Esophagus muscularis mucosa (tissue), 4 donors: ENCODE measurements at places on chromosomes 1 and 21.

DNA sequence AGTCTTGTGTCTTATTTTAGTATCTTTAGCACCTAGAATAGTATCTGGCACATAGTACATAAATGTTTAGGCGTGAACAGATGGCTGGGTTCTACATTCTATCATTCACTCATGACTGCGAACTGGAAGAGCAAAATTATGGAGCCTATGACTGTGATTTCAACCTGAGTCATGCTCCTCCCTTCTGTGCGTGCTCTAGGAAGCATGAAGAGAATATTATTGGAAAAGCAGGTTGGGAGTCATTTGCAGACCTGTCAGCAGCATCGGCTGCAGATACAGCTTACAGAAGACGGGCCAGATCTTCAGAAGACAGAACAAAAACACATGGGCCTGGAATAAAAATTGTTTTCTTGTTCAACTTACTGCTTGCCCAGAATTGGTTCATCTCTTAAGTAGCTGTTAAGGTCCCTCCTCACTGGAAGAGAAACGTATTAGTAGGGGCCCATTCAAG is 344.0 kb upstream of the USP24 start:
- DNase-seq = no peak

GRCh38 chr1:152646656-152647055 is 16.5 kb upstream of the LCE2D start:
- no peak for DNase-seq

GRCh38 chr1:116832932-116833578 is 76.7 kb upstream of the PTGFRN start:
- DNase-seq = no peak

- no peak for DNase-seq
Observed at GRCh38 chr21:17119466-17120297, 393.2 kb upstream of the CXADR start.

DNA sequence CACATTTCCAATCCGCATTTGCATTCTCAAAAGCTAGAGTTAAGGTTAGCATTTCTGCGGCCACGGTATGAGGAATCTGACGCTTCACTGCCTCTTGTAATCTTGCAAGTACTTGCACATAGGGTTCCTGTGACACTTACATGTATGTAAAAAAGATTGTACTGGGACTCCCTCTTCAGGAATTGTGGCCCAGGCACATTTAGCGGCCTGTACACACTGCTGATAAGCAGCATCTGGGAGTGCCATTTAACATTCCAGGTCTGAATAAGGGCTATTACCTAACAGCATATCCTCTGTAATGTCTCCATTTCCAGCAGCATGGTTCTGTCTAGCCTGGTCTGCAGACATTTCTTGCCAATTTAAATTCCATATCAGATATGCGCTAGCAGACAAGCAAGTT is 75.7 kb downstream of the AXDND1 start:
- DNase-seq = no peak

DNA sequence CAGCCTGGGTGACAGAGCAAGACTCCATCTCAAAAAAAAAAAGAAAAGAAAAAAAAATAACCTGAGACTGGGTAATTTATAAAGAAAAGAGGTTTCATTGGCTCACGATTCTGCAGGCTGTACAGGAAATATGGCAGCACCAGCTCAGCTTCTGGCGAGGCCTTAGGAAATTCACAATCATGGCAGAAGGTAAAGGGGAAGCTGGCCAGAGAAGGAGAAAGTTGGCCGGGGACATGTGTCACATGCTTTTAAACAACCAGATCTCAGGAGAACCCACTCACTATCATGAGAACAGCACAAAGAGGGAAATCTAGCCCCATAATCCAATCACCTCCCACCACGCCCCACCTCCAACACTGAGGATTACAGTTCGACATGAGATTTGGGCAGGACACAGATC is 125.3 kb downstream of the DISP1 start:
- no peak for DNase-seq

DNA sequence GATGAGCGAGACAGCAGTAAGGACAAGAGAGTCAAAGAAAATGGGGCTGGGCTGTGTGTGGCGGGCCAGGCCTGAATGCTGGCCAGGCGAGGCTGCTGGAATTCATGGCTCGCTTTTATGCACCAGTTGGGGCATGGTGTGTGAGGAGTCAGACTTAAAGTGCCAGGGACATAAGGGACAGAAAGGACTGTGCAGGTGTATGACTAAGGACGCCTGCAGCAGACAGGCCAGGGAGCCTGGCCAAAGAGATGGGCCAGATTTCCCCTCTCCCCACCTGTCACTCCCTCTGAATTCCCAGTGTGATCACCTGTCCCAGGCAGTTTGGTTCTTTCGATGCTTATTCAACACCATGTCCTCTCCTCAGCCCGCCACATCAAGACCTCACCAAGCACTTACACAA is 16.9 kb upstream of the SMIM12 start:
- no peak for DNase-seq

- no peak for DNase-seq
Observed at GRCh38 chr1:35845766-35846165, 37.2 kb upstream of the AGO1 start.

DNA sequence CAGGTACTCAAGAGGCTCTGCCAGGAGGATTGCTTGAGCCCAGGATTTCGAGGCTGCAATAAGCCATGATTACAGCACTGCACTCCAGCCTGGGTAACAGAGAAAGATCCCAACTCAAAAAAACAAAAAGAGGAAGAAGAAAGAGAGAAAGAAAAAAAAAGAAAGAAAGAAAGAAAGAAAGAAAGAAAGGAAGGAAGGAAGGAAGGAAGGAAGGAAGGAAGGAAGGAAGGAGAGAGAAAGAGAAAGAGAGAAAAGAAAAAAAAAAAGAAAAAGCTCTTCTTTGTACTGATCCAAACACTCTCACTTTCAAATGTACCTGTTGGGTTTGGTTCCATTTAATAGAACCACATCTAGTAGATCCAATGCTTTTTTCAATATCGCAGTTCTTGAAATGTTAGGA is 11.8 kb downstream of the BATF3 start:
- DNase-seq = no peak

GRCh38 chr1:155175927-155176371 is 2.3 kb downstream of the TRIM46 start:
- no peak for DNase-seq

DNA sequence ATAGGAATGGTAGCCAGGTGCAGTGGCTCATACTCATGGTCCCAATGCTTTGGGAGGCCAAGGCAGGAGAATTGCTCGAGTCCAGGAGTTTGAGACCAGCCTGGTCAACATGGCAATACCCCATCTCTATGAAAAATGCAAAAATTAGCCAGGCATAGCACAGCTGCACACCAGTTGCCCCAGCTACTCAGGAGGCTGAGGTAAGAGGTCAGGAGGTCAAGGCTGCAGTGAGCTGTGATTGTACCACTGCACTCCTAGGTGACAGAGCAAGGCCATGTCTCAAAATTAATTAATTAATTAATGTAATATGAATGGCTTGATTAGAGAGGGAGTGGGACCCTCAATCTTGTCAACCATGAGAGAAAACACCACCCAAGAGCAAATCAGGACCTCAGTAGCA is 198.7 kb upstream of the DUSP10 start:
- DNase-seq = no peak

- no peak for DNase-seq
Observed at GRCh38 chr1:35691080-35691479, 27.6 kb downstream of the C1orf216 start.

GRCh38 chr1:33792216-33792615 is 71.7 kb upstream of the HMGB4 start:
- no peak for DNase-seq

DNA sequence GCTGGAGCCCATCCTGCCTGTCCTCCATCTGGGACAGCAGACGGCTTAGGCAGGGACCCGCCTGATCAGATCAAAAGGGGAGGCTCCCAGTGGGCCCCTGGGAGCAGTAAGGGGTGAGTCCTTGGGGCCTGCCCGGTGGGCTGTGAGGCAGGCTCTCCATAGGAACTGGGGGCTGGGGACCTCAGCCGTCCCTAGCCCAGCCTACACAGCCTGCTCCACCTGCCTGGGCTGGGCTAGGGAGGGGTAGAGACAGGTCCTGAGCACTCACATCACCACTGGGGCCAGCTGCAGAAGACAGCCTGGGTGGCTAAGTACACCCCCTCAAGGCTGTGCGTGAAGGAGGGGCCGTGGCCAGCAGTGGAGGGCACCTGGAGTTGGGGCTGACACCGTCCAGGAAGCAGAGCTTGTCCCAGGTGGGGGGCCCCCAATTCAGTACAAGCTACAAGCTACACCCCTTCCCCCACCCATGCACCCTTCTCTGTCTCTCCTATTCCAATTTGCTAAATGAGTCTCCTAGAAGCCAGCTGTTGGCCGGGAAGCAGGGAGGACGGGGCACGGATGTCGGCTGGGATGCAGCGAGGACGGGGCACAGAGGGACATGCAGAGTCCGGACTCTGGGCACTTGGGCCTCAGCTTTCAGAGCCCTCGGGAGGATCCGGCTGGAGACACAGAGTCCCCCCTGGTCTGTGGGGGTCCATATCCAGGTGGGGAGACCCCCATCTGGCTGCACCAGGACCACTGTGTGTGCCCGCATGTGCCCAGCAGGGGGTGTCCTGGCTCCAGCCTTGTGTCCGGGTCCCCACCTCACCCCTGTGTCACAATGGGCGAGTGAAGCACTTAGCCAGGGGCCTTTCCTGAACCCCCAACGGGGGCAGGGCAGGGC is 1.7 kb downstream of the ISG15 start:
- DNase-seq = no peak

DNA sequence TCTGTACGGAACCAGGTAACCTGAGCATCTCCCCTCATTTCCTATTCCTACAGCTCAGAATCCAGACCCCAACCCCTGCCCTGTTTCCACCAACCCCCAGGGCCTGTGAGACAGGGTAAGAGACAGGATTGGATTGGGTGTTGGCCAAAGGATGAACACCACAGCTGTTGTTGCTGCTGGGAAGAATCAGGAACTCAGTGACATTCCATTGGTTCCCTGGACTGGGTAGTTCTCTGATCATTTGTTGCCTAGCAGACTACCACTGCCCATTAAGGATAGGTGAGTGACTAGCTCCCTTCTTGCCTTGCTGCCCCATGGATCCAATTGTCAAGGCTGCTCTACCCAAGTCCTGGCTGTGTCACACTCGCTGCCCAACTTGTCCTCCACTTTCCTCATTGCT is 10.0 kb downstream of the NCSTN start:
- DNase-seq = no peak

- DNase-seq = no peak
Observed at GRCh38 chr1:1958071-1958541, 39.0 kb upstream of the TMEM52 start.

GRCh38 chr1:218851586-218851985 is 322.1 kb upstream of the LYPLAL1 start:
- DNase-seq = no peak

GRCh38 chr1:2322581-2323211 is 68.7 kb downstream of the MORN1 start:
- DNase-seq = no peak

- no peak for DNase-seq
Observed at GRCh38 chr1:113511269-113511668, 121.0 kb downstream of the MAGI3 start.

GRCh38 chr1:153928791-153929341 is 6.1 kb upstream of the GATAD2B start:
- no peak for DNase-seq

DNA sequence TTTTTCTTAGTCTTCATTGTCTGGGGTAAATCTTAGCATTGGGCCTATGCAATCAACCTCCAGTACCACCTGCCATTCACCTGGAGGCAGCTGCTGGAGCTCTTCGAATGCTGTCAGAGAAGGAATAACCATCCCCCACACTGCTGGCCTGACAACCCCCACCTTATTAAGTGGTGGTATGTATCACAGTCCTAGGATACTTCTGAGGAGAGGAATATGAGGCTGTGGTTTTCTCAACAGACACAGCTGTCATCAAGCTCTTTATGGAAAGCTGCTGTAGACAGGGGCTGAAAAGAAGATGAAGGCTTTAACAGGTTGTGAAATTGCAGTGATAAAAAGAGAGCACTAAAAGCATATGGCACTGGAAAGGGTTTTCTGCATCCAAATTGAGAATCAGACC is 61.7 kb downstream of the TSEN15 start:
- DNase-seq = no peak

DNA sequence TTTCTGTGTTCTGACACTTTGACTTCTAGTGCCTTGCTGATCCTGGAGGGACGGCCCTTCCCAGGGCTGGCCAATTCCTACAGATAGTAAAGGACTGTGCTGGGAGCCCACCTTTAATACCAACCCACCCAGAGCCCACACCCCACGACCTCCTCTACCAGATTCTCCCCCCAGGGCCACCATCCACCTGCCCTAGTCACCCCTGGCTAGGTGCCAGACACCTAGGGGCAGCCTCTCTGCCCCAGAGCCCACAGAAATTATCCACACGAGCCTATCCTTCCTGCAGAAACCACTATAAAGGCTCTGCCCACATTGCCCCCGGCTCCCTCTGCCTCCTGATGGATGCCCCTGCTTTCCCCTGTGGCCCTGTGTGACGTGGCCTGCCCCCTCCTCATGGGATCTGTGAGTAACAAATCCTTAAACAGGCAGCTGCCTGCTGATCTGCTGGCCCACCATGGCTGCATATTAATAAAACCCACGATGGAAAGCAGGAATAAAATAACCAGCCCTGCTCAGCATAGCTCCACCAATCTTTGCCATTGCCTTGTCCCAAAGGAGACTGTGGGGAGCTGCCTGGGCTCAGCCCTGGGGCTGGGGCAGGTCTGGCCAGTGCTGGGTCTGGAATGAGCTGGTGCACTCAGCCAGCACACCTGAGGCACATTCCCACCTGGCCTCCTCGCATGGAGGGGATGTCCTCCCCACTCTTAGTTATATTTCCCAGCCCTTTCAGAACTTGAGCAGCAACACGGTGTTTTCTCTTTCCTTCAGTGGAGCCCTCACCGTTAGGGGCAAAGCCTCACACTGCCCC is 488.5 kb downstream of the NPHP4 start:
- DNase-seq = no peak

- DNase-seq = no peak
Observed at GRCh38 chr1:53766831-53767405, 28.0 kb upstream of the GLIS1 start.

GRCh38 chr1:235357485-235358373 is 9.5 kb upstream of the TBCE start:
- DNase-seq = no peak

- no peak for DNase-seq
Observed at GRCh38 chr1:84705513-84705912, 15.3 kb upstream of the SSX2IP start.

- DNase-seq = no peak
Observed at GRCh38 chr1:78833491-78833890, 173.0 kb downstream of the ADGRL4 start.

DNA sequence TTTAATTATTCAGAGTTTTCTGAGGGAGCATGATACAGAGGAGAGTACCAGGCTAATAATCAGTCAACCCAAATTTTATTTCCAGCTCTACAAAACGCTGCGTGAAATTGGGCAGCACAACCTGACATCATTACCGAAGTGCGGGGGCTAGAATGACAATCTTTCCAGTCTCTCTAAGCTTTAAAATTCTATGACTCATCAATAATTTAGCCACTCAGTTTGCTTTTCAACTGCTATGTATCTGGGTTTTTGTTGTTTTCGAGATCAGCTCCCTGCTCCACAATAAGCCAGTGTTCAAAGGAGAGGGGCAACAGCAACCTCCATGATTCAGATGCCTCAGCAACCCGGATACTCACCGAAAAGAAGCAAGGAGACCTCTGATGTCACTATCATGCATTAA is 13.9 kb downstream of the SORT1 start:
- DNase-seq = no peak

- DNase-seq = no peak
Observed at GRCh38 chr1:43550598-43551246, 20.0 kb downstream of the PTPRF start.

GRCh38 chr1:163523375-163524029 is 201.7 kb downstream of the NUF2 start:
- DNase-seq = no peak
